ENCODE measurements at places on chromosomes 1 and 21. TPM values are rescaled to one million over a fixed set of nuclear protein-coding genes. Genes with fewer than 3 reads are reported as not detected.

DNA sequence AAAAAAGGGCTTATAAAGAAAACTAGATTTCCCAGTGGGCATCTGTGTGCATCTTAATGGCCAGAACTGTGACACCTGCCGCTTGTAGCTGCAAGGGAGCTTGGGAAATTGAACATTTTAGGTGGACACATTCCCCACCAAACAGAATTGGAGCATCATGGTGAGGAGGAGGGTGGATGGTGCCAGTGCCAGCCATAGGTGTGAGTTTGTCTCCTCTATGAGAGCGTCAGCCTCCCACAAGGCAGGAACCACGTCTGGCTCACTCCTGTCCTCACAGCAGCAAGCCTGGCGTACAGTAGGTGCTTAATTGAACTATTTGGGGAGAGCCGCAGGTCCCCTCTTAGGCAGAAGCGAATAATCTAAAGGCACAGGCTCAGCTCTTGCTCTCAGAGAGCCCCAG, 124.5 kb upstream of the TMEM51 start:
- no peak overlapping the region for H3K4me3 ChIP-seq
- no peaks in the 10 kb centered on the region for H3K27me3 ChIP-seq
- H3K4me1 ChIP-seq: peaks cover 33% of the 10 kb centered on the region
- H3K27ac ChIP-seq: no peak overlapping the region
- no peak for DNase-seq

The CTSS gene
- 13.3 TPM for total RNA-seq

DNA sequence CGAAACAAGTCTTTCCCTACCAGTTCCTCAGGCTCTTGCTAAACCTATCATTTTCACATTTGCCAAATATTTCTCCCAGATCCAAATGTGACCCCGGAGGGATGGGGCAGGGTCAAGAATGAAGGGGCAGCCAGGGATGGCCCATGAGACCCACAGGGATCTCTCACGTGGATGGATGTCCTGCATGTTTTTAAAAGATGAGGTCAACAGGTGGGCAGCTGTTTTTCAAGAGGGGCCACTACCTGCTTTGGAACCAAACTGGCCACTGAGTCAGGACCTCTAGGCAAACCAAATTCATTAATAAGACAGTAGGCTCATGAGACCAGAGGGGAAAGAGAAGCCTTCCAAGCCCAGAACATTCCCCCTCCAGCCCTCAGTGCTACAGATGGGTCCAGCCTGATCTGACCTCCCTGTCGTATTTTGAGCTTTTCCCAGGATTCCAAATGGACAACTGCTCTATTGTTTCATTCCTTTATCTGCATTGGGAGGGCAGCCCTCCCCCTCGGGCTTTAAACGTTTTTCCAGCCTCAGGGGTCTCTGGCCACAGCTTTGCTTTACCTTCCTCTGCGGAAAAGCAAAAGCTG, 252.5 kb upstream of the IRF2BP2 start:
- H3K4me1 ChIP-seq: peaks cover 24% of the 10 kb centered on the region
- DNase-seq: no peak
- no peaks in the 10 kb centered on the region for H3K36me3 ChIP-seq

DNA sequence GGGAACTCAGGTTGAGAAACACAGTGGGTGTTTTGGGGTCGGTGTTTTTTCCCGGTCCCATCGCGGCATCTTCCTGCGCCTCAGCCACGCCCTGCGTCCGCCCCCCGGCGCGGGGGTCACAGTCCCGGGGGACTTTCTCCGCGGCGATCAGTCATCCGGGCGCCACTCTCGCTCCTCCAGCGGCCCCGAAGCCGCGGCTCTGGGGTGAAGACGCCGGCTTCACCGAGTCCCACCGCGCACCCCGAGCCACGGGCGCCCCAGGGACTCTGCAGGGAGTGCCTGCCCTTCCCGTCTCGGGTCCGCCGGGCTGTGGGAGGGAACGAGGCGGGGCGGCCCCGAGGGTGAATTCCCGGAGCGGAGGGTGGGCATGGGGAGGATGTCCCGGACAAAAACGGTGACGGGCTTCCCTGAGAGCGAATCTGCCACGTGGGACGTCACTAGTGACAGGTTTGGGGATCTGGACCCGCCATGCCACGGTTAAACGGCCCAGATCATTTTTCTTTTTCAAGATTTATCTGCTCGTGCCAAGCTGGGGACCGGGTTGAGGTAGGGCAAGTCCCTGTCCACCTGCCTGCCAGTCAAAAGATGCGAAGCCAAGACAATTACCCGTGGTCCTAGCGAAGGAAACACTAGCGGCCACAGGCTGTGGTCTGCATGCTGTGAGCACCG, 717 bp upstream of the BATF3 start:
- no peaks in the 10 kb centered on the region for H3K36me3 ChIP-seq
- H3K4me3 ChIP-seq: peak overlapping the region; percentile 57
- peaks cover 46% of the 10 kb centered on the region for H3K27me3 ChIP-seq

DNA sequence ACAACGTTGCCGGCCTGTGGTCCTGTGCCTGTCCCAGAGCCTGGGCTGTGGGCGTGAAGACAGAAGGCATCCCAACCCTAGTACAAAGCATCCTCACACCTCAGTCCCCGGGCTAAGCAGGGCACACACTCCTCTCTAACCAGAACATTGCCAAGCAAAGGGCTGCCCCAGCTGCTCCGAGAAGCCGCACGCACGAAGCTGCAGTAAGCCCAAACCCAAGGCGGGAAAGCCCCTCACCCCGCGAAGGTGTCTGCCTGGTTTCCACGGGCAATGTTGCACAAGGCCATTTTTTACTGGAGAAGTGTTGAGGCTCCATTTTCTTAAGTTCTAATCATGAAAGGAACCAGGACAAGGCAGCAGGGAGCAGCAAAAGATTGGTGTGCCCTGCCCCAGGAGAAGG, 519.0 kb downstream of the NPHP4 start:
- H3K36me3 ChIP-seq: no peaks in the 10 kb centered on the region
- H3K27me3 ChIP-seq: peaks cover 9% of the 10 kb centered on the region
- H3K27ac ChIP-seq: no peak overlapping the region
- H3K4me3 ChIP-seq: no peak overlapping the region
- H3K4me1 ChIP-seq: no peaks in the 10 kb centered on the region
- DNase-seq: no peak

DNA sequence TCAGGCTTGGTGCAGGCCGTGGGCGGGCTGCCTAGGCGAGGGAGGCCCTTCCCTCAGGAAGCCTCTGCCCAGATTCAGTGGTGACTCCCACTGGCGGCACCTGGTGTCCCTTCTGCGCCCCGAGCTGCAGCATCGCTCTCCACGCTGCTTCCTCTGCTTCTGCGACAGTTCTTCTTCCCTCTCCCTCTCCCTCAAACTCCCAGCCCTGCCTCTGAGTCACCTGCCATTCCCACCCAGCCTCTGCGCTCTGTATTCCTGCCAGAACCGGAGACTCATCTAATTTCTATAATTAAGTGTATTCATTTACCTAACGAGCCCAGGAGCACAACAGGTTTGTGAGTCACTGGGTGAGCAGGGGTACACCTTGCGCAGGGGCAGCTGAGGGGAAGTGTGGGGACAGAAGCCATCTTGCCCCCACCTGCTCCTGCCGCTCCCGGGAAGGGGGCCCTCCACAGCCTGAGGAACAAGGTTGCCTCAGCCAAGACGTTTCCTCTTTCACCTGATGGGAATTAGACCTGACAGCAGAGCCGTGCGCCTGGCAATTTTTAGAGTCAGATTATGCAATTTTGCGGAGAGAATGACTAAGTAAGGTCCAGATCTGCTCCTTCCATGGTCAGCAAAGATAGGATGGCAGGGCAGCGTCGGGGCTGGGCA, 19.4 kb downstream of the KCNC4 start:
- H3K27me3 ChIP-seq: no peaks in the 10 kb centered on the region
- no peak overlapping the region for H3K27ac ChIP-seq
- DNase-seq: no peak
- peaks cover 31% of the 10 kb centered on the region for H3K4me1 ChIP-seq

- peak; percentile 16 for DNase-seq
- no peaks in the 10 kb centered on the region for H3K36me3 ChIP-seq
- peaks cover 71% of the 10 kb centered on the region for H3K27me3 ChIP-seq
- H3K4me3 ChIP-seq: peak overlapping the region; percentile 25
Observed at GRCh38 chr1:156387870-156388173, 18.8 kb downstream of the RHBG start.

The SEMA4A gene
- 2.5 TPM for total RNA-seq

The MAST2 gene
- 32.4 TPM for total RNA-seq

GRCh38 chr1:17167041-17167785, 37.7 kb upstream of the PADI1 start:
- no peaks in the 10 kb centered on the region for H3K36me3 ChIP-seq
- no peaks in the 10 kb centered on the region for H3K4me1 ChIP-seq
- peaks cover 6% of the 10 kb centered on the region for H3K27me3 ChIP-seq

GRCh38 chr1:228647523-228648444, 87.5 kb upstream of the RHOU start:
- H3K27me3 ChIP-seq: peaks cover 49% of the 10 kb centered on the region
- H3K27ac ChIP-seq: no peak overlapping the region

GRCh38 chr1:164838786-164839185, 279.8 kb downstream of the PBX1 start:
- no peak overlapping the region for H3K4me3 ChIP-seq
- no peaks in the 10 kb centered on the region for H3K4me1 ChIP-seq
- no peak overlapping the region for H3K27ac ChIP-seq
- H3K36me3 ChIP-seq: peaks cover 9% of the 10 kb centered on the region

GRCh38 chr1:192601567-192601966, 26.0 kb downstream of the RGS1 start:
- no peaks in the 10 kb centered on the region for H3K4me1 ChIP-seq
- no peak for DNase-seq
- no peak overlapping the region for H3K27ac ChIP-seq
- no peaks in the 10 kb centered on the region for H3K27me3 ChIP-seq

GRCh38 chr1:174841747-174842146, 158.0 kb upstream of the CACYBP start:
- no peaks in the 10 kb centered on the region for H3K4me1 ChIP-seq
- DNase-seq: peak; percentile 18
- no peaks in the 10 kb centered on the region for H3K27me3 ChIP-seq
- no peaks in the 10 kb centered on the region for H3K36me3 ChIP-seq
- H3K4me3 ChIP-seq: no peak overlapping the region

DNA sequence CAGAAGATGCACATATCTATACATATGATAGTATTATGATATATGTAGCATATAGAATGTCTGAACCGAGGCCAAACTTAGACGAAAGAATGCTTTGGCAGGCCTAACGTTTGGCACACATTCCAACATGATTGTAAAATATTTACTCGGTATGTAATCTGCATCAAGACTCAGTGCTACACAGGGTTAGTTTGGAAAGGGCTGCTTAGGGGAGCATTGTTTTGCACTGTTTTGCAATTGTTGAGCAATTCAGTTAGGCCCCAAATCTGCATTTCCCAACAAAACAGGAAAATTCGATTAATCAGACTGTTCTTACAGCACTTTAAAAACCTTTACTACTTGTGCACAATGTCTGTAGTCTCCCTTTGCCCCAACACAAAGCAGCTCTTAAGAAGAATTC, 216.0 kb upstream of the NEGR1 start:
- H3K36me3 ChIP-seq: no peaks in the 10 kb centered on the region
- no peak overlapping the region for H3K27ac ChIP-seq
- no peak for DNase-seq
- H3K4me1 ChIP-seq: no peaks in the 10 kb centered on the region
- no peak overlapping the region for H3K4me3 ChIP-seq

DNA sequence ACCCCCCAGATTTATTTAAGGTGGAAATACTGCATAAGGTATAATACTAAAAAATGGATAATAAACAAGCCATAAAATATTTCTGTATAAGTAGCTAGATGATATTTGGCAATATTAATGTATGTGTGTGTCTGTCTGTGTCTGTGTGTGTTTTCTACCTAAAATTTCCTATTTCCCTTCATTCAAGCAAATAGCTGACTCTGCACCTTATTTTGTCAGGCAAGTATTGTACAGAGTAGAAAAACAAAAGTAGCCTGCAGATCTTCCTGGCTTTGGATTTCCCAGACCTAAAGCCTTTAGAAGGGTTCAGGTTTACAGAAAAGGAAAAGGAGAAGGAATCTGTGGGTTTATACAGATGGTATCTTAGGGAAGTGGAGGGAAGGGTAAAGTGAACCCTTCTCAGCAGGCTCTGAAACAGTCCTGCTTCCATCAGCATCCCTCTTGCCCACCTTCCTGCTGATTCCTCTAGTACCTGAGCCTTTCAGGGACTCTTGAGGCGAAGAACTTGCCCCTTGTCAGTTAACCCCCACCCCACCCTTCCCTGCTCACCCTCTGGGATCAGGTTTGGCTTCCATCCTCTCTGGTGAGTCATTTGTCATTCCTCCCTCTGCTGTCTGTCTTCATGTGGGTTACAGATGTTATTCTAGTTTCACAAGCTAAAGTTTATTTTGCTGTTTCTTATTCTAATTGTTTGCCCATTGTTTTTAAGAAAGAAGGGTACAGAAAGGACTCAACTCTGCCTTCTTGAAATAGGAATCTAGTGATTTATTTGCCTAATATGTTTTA, 21.7 kb upstream of the RGS16 start:
- H3K4me1 ChIP-seq: peaks cover 26% of the 10 kb centered on the region
- H3K36me3 ChIP-seq: no peaks in the 10 kb centered on the region
- no peak overlapping the region for H3K4me3 ChIP-seq
- H3K27ac ChIP-seq: no peak overlapping the region
- DNase-seq: no peak

DNA sequence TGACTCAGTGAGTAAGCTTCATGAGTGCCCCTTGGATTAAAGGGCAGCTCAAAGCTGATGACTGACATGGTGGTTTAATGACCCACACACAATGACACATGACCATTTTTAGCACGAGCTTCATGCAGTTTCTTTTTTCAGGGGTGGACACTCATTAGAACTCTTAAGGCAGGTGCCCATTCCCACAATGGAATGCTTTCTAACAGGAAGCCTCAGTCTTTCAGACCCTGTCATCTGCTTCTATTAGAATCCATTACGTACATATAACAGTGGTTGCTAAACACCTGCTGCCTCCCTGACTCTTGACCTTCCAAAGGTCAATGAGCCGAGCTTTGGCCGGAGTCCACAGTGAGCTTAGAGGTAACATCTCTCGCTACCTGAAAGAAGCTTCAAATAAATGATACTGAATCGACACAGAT, 27.4 kb downstream of the AKNAD1 start:
- peak overlapping the region; percentile 92 for H3K27ac ChIP-seq
- H3K4me3 ChIP-seq: no peak overlapping the region
- H3K27me3 ChIP-seq: no peaks in the 10 kb centered on the region
- DNase-seq: peak; percentile 59
- H3K36me3 ChIP-seq: no peaks in the 10 kb centered on the region

DNA sequence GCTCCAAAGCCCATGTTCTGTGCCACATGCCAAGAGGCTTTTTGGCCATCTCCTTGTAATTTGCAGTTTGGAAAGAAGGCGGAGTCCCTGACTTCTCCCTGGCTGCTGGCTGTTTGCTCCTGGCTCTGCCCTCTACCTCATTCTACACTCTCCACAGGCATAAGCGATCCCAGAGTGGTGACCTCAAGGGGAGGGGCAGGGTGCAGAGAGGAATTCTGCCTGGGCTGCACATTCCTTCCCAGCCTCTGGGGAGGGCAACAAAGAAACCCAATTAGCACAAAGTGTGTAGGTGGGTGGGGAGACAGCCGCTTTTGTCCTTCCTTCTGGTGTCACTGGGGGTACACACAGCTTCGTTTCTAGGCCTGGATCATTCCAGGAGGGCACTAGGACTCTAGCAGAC, 95.3 kb downstream of the HIVEP3 start:
- no peak for DNase-seq
- no peaks in the 10 kb centered on the region for H3K36me3 ChIP-seq
- peaks cover 7% of the 10 kb centered on the region for H3K4me1 ChIP-seq
- no peaks in the 10 kb centered on the region for H3K27me3 ChIP-seq
